ENCODE measurements at places on chromosomes 4 and X.
A peak's percentile ranks its signal among the peaks of the same experiment; 100 is the strongest.

DNA sequence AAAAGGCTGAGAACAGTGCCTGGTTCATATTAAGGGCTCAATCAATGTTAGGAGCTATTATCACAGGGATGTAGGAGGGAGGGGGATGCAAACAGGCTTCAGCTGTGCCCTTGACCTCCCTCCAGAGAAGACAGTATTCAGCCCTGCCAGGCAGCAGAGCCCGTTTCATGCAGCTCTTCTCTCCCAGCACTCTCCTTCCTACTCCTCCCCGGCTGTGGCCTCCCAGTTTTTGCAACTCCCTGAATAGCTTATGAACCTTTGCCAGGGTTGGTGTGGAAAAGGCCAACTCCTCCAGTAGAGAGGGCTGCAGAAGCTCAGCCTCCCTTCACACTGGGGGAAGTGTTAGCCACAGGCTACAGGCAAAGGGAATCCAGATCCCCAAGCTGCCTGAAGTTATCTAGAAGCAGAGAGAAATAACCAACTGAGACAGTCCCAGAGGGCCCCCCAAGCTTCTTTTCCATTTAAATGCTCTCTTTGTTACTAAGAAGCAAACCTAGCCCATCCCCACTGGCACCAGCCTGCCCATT is 31.7 kb upstream of the APLN start:
- no peak for DNase-seq

- DNase-seq: no peak
Measured at GRCh38 chrX:153865685-153866084, 20.3 kb downstream of the L1CAM start.

GRCh38 chr4:79982601-79983322 is 90.3 kb downstream of the ANTXR2 start:
- no peak for DNase-seq

DNA sequence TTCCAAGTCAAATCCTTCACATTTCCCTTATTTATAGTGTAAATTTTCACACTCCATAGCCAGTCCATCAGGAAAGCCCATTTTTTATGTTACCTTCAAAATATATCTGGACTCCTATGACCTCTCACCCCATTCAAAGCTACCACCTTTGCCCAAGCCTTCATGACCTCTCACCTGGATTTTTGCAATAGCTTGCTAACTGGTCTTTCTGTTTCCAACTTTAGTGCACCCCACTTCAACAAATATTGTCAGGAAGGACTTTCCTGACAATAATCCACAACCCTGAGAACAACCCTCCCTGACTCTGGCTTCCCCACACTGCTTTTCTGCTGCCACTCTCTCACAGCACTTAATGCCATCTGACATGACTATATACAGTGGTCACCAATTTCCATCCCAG is 33.4 kb downstream of the ASIC5 start:
- peak; percentile 49 for DNase-seq

Measured in right lobe of liver (tissue), 6 donors.